ENCODE measurements at places on chromosomes 2 and 18.

- DNase-seq, result no peak
Observed at GRCh38 chr2:99032001-99032400, 96.0 kb upstream of the CRACDL start.

- DNase-seq, result no peak
Observed at GRCh38 chr2:225995796-225996461, 596.4 kb downstream of the NYAP2 start.

DNA sequence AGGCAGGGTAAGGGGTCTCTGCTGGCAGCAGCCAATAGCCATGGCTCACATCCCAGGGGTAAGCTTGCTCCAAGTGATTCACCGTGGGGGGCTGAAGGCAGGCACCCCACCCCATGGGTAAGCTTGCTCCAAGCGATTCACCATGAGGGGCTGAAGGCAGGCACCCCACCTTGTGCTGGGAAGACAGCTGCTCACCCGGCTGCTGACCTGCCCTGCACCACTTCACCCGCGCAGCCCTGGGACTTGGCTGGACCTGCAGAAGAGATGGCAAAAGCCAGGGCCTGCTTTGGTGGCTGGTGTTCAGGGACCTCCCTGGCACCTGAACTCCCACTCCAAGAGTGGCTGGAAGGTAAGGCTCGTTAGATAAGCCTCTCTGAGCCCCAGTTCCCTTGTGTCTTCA, 19.2 kb downstream of the PTGR3 start:
- no peak for DNase-seq

DNA sequence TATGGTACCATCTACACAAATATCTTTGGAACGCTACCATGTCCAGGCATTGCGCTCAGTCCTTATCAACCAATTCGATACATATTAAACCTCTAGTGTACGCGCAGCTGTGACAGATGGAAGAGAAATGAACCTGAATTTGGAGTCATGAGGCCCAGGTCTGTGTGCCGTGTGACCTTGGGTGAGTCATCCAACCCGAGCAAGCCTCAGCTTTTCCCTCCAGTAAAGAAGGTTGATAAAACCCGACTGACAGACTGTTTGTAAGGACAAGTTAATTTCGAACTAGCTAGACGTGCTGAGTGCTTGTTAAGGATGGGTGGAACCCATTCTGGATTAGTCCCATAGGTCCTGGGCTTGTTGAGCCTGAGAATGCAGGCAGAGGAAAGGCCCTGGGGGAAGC, 28.2 kb downstream of the GREB1 start:
- no peak for DNase-seq

GRCh38 chr2:212328136-212328535, 210.5 kb downstream of the ERBB4 start:
- no peak for DNase-seq

- no peak for DNase-seq
Observed at GRCh38 chr2:143764261-143764660, 635.0 kb downstream of the ARHGAP15 start.

DNA sequence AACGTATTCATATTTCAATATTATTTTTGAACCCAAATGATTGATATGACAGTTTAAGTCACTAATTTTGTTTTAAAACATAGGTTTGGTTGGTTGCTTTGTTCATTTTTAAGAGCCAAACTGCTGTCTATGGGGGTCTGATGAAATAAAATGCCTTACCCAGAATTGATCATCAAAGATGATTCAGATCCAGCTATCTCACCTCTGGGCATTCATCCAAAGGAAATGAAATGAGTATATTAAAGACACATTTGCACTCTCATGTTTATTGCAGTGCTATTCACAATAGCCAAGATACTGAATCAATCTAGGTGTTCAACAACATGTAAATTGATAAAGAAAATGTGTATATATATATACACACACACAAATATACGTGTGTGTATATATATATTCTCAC, 326.9 kb upstream of the GULP1 start:
- no peak for DNase-seq

DNA sequence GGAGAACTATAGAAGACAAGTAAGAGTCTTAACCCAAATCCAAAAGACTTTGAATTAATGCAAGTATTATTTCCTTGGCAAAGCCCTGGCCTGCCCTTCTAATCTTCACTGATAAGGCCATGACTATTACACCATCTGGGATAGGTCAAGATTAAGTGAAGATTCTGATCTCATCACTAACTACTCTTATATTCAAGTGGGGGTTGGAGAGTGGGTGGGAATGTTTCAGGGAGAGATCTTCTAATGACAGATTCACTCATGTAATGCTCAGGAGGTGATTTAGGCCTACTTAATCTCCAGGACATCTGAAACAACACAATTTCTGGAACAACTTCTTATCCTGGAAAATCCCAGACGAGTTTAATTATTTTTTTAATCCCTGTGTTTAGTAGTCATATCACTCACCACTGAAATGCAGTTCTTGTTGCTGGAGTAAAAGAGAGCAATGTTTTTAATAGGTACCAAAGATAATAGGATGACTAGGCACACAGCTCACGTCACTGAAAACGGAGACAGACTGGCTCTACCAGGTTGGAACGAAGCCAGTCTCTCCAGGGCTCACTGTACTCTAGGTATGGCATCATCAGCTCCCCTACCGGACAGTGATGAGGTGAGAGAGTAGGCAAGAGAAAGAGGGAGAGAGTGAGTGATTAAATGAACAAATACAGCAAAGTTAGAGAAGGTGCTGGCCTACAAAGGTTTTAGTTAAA, 133.1 kb downstream of the NCKAP5 start:
- DNase-seq, result no peak

DNA sequence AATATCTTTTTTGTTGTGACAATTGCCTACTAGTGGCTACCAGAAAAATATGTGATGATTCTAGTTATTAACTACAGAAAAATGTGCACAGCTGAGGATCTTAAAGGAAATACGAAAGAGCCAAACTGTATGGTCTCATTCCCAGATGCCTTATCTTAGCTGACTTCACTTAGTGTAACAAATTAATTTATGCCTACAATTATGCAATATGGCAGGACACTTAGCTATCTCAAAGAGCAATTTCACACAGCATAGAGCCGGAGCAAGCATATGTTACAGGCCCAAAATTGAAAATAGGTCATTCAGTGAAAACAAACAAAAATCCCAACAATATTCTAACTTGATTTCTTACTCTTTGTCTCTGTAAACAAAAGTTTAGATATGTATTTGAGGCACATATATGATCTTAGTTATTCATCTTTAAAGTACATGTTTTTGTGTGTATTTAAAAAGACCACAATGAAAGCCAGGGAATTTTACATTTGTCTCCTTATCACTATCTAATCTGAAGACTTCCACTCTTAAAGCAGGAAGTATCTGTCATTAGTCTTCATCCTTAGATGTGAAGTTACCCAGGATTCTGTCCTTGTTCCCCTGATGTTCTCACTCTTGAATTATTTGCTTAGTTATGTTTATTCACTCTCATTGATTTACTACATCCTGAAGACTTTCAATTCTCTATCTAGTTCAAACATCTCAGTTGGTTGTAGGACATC, 1579.0 kb upstream of the NXPH2 start:
- no peak for DNase-seq

GRCh38 chr2:237198164-237198855, 112.6 kb downstream of the COPS8 start:
- DNase-seq, result no peak

DNA sequence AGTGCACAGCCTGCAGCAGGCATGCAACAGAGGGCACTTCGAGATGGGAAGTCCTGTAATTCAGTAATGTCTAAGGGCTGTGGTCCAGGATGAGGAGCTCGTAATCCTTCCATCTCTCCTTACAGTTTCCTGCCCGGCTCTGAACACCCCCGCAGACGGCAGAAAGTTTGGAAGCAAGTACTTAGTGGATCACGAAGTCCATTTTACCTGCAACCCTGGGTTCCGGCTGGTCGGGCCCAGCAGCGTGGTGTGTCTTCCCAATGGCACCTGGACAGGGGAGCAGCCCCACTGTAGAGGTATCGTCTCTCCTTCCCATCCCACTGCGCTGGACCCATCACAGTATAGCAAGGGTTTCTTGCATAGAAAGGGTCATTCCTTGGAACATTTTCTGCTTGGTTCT, 26.7 kb downstream of the FBLN7 start:
- no peak for DNase-seq

- no peak for DNase-seq
Observed at GRCh38 chr18:78416853-78417252, 562.8 kb upstream of the SALL3 start.

- no peak for DNase-seq
Observed at GRCh38 chr2:71831193-71831577, 316.5 kb downstream of the CYP26B1 start.

DNA sequence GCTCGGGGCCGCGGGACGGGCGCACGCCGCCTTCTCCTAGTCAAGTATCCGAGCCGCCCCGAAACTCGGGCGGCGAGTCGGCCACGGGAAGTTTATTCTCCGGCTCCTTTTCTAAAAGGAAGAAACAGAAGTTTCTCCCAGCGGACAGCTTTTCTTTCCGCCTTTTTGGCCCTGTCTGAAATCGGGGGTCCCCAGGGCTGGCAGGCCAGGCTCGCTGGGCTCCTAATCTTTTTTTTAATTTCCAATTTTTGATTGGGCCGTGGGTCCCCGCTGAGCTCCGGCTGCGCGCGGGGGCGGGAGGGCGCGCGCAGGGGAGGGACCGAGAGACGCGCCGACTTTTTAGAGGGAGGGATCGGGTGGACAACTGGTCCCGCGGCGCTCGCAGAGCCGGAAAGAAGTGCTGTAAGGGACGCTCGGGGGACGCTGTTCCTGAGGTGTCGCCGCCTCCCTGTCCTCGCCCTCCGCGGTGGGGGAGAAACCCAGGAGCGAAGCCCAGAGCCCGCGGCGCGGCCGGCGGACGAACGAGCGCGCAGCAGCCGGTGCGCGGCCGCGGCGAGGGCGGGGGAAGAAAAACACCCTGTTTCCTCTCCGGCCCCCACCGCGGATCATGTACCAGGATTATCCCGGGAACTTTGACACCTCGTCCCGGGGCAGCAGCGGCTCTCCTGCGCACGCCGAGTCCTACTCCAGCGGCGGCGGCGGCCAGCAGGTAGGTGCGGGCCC, 617 bp downstream of the FOSL2 start:
- DNase-seq, result peak; percentile 74

GRCh38 chr18:51013259-51013658, 16.8 kb upstream of the SMAD4 start:
- no peak for DNase-seq

- DNase-seq, result peak; percentile 32
Observed at GRCh38 chr18:23587220-23587642, 925 bp upstream of the NPC1 start.

DNA sequence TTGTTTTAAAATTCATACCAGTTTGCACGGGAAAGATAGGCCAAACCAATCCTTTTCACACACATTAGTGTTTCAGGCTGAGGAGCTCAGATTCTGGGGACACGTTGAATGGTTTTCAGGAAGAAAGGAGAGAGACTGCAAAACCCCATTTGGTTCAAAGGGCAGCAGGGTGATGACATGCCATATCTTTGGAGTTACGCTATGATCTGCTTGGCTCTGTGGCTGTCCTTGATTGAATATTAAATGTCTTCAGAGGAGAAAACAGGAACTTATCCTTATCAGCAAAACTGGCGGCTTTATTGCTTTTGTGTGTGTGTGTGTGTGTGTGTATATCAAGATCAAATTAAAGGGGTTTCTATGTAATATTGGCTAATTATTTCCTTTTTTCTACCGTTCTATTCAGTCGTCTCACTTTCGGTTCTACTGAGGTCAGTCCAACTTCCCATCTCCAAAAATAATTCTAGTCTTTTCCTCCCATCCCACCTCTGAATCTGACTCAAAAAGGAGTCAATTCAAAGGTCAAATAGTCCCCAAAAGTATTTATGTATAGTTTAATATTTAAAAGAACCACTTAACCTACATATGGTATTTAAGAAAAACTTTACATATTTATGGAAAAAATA, 292.9 kb upstream of the CCDC68 start:
- no peak for DNase-seq

GRCh38 chr2:85913884-85914881, 25.4 kb upstream of the ST3GAL5 start:
- DNase-seq, result no peak

- no peak for DNase-seq
Observed at GRCh38 chr2:71531522-71532047, 78.2 kb downstream of the DYSF start.

DNA sequence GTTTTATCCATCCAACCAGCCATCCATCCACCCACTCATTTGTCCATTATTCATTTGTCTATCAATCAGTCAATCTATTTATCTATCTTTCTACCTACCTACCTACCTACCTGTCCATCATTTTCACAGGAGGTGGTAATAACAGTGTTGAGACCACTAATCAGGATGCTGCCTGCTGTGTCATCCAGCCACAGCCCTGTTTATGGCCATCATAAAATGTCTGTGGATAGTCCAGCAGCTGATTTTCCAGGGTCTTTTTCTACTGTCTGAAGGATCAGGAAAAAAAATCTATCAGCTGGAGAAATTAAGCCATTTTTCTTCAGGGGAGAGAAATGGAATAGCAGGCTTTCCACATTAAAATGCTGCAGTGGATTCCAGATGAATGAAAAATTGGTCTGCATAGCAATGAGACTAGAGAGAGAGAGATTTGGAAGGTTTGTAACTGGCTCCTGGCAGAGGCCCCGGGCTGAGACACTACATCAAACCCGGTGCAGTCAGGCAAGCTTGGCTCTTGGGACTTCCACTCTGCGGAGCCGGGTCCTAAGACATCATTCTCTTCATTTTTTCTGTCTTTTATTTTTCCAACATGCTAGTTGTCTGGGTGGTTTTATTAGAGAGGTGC, 33.0 kb upstream of the BOD1L2 start:
- DNase-seq, result no peak

DNA sequence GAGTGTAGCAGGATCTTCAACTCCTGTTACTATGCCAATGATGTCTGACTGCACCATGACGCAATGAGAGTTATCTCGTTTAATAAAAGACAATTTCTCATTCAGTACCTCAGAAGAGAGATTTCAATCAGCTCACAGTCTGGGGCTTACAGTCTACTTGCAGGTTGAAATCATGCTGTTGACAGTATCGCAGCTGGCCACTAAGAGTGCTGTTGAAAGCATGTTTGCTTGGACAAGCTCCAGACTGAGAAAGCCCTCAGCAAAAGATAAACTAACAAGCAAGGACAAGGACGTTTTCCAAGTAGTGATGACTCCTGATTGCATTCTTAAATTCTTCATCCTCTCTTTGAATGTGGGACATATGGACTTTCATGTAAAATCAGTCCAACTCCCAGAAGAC, 145.2 kb upstream of the SYT4 start:
- DNase-seq, result no peak

- DNase-seq, result no peak
Observed at GRCh38 chr2:128619471-128620325, 301.0 kb upstream of the HS6ST1 start.

- DNase-seq, result no peak
Observed at GRCh38 chr2:6973895-6974545, 56.8 kb downstream of the RNF144A start.

DNA sequence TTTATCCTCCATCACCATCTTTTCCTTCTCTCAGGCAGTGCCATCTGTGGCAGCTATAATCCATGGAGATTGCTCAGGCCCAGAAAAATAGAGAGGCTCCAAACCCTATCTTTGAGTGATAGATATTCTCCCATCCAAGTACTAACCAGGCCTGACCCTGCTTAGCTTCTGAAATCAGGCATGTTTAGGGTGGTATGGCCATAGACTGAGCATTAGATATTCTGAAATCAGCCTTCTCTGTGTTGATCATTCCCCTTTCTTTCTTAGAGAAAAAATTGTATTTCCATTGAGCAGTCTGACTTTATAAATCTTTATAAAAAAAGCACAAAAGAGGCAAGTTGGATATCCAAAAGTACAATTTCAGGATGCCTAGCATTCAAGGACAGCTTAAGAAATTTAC, 131.5 kb upstream of the ACVR2A start:
- no peak for DNase-seq

All from left colon (tissue), 2 donors.